Uterine smooth muscle cell (primary cell): ENCODE measurements at places on chromosomes 2 and 18. TPM values are rescaled to one million over a fixed set of nuclear protein-coding genes. Genes with fewer than 3 reads are reported as not detected.

The VSNL1 gene
- 0.77 and 0.87 TPM in 2 replicates for total RNA-seq

The ERBB4 gene
- under 0.01 and 0.11 TPM in 2 replicates for total RNA-seq

The FAM237A gene
- not detected in 2 replicates for total RNA-seq

The TMEM198 gene
- total RNA-seq, result 0.77 and 1.9 TPM in 2 replicates

The EFR3B gene
- total RNA-seq, result 0.55 and 0.87 TPM in 2 replicates

The OTOF gene
- total RNA-seq, result under 0.01 and 0.66 TPM in 2 replicates

The ABCG5 gene
- total RNA-seq, result not detected in 2 replicates

The FN1 gene
- total RNA-seq, result 2,380 and 5,716 TPM in 2 replicates

The DLX1 gene
- 0.11 TPM in 1 of 2 replicates, not detected in the other for total RNA-seq

The CHRNG gene
- not detected in 2 replicates for total RNA-seq

The TRIM43 gene
- total RNA-seq, result not detected in 2 replicates

The MC2R gene
- total RNA-seq, result not detected in 2 replicates

The NXPH2 gene
- total RNA-seq, result not detected in 2 replicates

The SGPP2 gene
- total RNA-seq, result not detected in 2 replicates

The CDH2 gene
- total RNA-seq, result 46.3 and 107 TPM in 2 replicates

The DQX1 gene
- 0.11 and 0.12 TPM in 2 replicates for total RNA-seq

The CACNB4 gene
- total RNA-seq, result 0.33 and 0.87 TPM in 2 replicates

The IMPA2 gene
- 11.7 and 19.1 TPM in 2 replicates for total RNA-seq

The CCDC74A gene
- 11.9 and 12.4 TPM in 2 replicates for total RNA-seq

The C2orf15 gene
- not detected in 2 replicates for total RNA-seq

The DCC gene
- total RNA-seq, result 2.3 and 5.1 TPM in 2 replicates

The RNPEPL1 gene
- total RNA-seq, result 16.2 and 20.5 TPM in 2 replicates

The DHRS9 gene
- not detected in 2 replicates for total RNA-seq

The C2orf78 gene
- not detected in 2 replicates for total RNA-seq

The RRM2 gene
- 21.0 and 76.0 TPM in 2 replicates for total RNA-seq

The LBX2 gene
- 1.4 and 2.0 TPM in 2 replicates for total RNA-seq

The CXCR2 gene
- total RNA-seq, result not detected in 2 replicates

The B4GALT6 gene
- 6.2 and 6.6 TPM in 2 replicates for total RNA-seq

The CNDP1 gene
- total RNA-seq, result 0.12 TPM in 1 of 2 replicates, not detected in the other

The CRYBA2 gene
- not detected in 2 replicates for total RNA-seq

The CLEC4F gene
- total RNA-seq, result not detected in 2 replicates

The ALKAL2 gene
- total RNA-seq, result not detected in 2 replicates

The LDLRAD4 gene
- 0.22 and 1.1 TPM in 2 replicates for total RNA-seq

The ACADL gene
- 0.11 and 0.50 TPM in 2 replicates for total RNA-seq

The RFTN2 gene
- 1.7 and 4.2 TPM in 2 replicates for total RNA-seq

The KCNG2 gene
- not detected in 2 replicates for total RNA-seq

The KRTCAP3 gene
- not detected in 2 replicates for total RNA-seq

The IHH gene
- 0.11 TPM in 1 of 2 replicates, not detected in the other for total RNA-seq

The SULT6B1 gene
- total RNA-seq, result not detected in 2 replicates

The TDRD15 gene
- total RNA-seq, result not detected in 2 replicates

The PID1 gene
- total RNA-seq, result 5.3 and 5.7 TPM in 2 replicates

The FIGN gene
- 1.4 and 1.7 TPM in 2 replicates for total RNA-seq

The COLEC12 gene
- total RNA-seq, result 7.2 and 13.2 TPM in 2 replicates

The PLGLB2 gene
- 0.33 and 2.1 TPM in 2 replicates for total RNA-seq

The KLHL41 gene
- 0.33 and 0.50 TPM in 2 replicates for total RNA-seq

The ACAA2 gene
- total RNA-seq, result 10.2 and 19.5 TPM in 2 replicates

The GKN2 gene
- not detected in 2 replicates for total RNA-seq

The ACTG2 gene
- 2.9 and 6.2 TPM in 2 replicates for total RNA-seq
